Dermis blood vessel endothelial cell (primary cell): ENCODE measurements at places on chromosomes 4 and X. TPM values are rescaled to one million over a fixed set of nuclear protein-coding genes. Genes with fewer than 3 reads are reported as not detected.

Gene LDOC1
- 2.9 and 5.6 TPM in 2 replicates for total RNA-seq

Gene NWD2
- total RNA-seq, result not detected in 2 replicates

Gene BMX
- 208 and 253 TPM in 2 replicates for total RNA-seq

Gene XK
- 0.05 TPM in 1 of 2 replicates, not detected in the other for total RNA-seq

Gene PLAC1
- total RNA-seq, result not detected in 2 replicates

Gene GPR34
- total RNA-seq, result not detected in 2 replicates

Gene PABPC1L2B
- total RNA-seq, result not detected in 2 replicates

Gene CNKSR2
- total RNA-seq, result 0.17 TPM in 1 of 2 replicates, not detected in the other

Gene HCCS
- 17.2 and 21.9 TPM in 2 replicates for total RNA-seq

Gene SSX4
- total RNA-seq, result not detected in 2 replicates

Gene NSUN7
- total RNA-seq, result 0.09 TPM in 1 of 2 replicates, not detected in the other

Gene YY2
- 0.85 and 3.1 TPM in 2 replicates for total RNA-seq
